Right renal cortex interstitium (tissue), 3 donors: ENCODE measurements at places on chromosomes 2 and 18. TPM values are rescaled to one million over a fixed set of nuclear protein-coding genes. Genes with fewer than 3 reads are reported as not detected.

The ZNF892 gene
- polyA plus RNA-seq = 4.3 TPM

The ARMC9 gene
- polyA plus RNA-seq = 29.2 TPM

The ICOS gene
- polyA plus RNA-seq = not detected

The MREG gene
- polyA plus RNA-seq = 19.6 TPM

The PROC gene
- polyA plus RNA-seq = 5.4 TPM

The DTNA gene
- 20.2 TPM for polyA plus RNA-seq

The MAL gene
- polyA plus RNA-seq = 306 TPM

The CIDEA gene
- polyA plus RNA-seq = not detected

The PDE11A gene
- 5.5 TPM for polyA plus RNA-seq

The KIAA2012 gene
- polyA plus RNA-seq = 0.07 TPM

The RNF181 gene
- polyA plus RNA-seq = 144 TPM

The BOLL gene
- polyA plus RNA-seq = 0.07 TPM

The LIMS3 gene
- polyA plus RNA-seq = 4.9 TPM

The SLC9A2 gene
- polyA plus RNA-seq = 7.4 TPM

The TMSB10 gene
- 1,732 TPM for polyA plus RNA-seq

DNA sequence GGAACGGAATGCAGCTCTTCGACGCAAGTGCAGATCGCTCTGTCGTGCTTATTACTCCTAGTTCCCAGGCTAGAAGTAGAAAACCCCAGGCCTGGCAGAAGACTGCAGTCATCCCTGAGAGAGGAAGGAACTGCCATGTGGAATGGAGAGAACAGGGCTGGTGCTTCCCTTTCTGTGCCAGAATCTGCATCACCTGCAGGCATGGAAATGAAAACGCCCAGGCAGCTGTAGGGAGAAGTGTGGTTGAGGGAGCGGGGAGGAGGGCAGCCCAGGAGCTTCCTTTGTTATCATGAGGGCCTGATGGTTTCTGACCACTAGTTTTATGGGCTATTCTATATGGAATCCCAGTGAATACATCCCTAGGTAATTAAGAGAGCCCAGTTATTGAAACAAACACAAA is 79.4 kb upstream of the SMIM21 start:
- DNase-seq = no peak

DNA sequence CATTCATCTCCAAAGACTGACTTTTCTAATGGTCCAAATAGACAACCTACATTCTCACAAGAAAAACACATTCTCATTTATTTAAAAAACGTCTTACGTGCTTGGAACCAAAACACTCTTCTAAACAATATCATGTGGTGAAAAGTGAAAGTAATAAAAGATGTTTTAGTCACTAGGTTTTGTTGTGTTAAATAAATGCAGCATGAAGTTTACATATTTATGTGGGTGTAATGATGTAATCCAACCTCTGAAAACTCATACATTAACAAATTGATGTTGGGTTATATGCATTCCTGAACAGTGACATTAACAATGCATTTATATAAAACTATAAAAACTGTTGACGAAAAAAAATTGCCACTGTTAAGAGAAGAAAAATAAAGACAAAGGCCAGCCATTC is 55.1 kb upstream of the ACVR2A start:
- no peak for DNase-seq

DNA sequence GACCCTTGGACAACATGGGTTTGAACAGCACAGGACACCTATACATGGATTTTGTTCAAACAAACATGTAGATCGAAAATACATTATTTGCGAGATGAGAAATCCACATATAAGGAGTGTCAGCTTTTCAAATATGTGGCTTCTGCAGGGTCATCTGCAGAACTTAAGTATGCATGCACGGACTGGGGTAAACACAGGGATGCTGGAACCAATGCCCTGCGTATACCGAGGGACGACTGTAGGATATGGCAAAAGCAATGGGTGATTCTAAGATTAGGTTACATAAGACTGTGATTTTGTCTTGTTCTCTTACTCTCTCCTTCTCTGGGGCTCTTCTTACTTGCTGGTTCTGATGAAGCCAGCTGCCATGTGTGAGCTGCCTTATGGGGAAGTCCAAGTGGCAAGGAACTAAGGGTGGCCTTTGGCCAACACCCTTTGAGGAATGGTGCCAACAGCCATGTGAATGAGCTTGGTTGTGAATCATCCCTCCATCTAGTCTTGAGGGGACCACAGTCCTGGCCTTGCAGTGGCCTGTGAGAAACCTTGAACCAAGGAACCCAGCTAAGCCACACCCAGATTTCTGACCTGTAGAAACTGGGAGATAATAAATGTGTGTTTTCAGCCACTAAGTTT is 66.5 kb downstream of the EVA1A start:
- no peak for DNase-seq

GRCh38 chr2:146992057-146992456 is 852.8 kb upstream of the ACVR2A start:
- no peak for DNase-seq

- DNase-seq = no peak
Measured at GRCh38 chr18:43526426-43527145, 249.3 kb upstream of the SYT4 start.

- DNase-seq = no peak
Measured at GRCh38 chr2:43251171-43251731, 24.8 kb upstream of the ZFP36L2 start.

DNA sequence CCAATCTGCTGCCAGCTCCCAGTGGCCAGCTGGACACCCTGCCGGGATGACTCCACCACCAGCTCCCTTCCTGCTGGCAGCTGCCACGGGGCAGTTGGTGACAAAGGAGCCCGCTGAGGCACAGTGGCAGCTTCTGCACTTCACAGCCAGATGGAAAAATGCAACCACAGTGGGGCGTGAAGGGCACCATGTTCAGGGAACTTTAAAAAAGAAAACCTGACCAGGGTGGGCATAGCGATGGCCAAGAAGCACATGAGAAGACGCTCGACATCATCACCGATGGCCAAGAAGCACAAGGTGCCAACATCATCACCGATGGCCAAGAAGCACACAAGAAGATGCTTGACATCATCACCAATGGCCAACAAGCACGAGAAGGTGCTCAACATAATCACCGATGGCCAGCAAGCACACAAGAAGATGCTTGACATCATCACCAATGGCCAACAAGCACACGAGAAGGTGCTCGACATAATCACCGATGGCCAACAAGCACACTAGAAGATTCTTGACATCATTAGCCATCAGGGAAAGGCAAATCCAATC is 243.5 kb downstream of the EIPR1 start:
- no peak for DNase-seq

GRCh38 chr18:21703241-21703820 is 1.2 kb downstream of the ABHD3 start:
- peak; percentile 16 for DNase-seq

- no peak for DNase-seq
Measured at GRCh38 chr2:172848519-172848918, 112.9 kb downstream of the RAPGEF4 start.

- DNase-seq = peak; percentile 69
Measured at GRCh38 chr2:16330571-16330970, 335.1 kb downstream of the CYRIA start.

GRCh38 chr2:180653481-180653880 is 326.9 kb upstream of the UBE2E3 start:
- DNase-seq = no peak

GRCh38 chr18:43961722-43962121 is 684.4 kb upstream of the SYT4 start:
- no peak for DNase-seq

- no peak for DNase-seq
Measured at GRCh38 chr18:65329010-65329409, 421.8 kb upstream of the CDH7 start.

- no peak for DNase-seq
Measured at GRCh38 chr2:71466301-71467179, 13.2 kb downstream of the DYSF start.

- DNase-seq = no peak
Measured at GRCh38 chr2:15968280-15969178, 28.2 kb downstream of the MYCN start.

- DNase-seq = no peak
Measured at GRCh38 chr18:26133652-26134051, at the start of gene PSMA8. TSS of gene PSMA8 (plus strand) at chr18:26133869. CDS start at chr18:26133966, 97 bp downstream.

- DNase-seq = no peak
Measured at GRCh38 chr2:144547494-144547893, 27.6 kb upstream of the ZEB2 start.

DNA sequence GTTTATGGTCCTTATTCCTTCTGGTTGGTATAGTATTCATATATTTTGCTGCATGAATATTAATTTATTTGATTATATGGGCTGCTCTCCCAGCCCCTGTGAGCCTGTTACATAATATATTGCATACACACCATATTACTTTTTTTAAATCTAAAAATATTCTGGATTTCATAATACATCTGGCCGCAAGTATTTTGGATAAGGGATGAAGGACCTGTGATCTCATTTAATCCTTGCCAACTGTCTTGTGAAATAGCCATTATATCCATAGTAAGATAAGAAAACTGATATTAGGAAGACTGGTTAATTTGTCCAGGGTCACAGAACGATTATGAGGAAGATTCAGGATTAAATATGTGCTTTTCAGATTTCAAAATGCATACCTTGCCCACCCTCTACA is 433.6 kb downstream of the LPIN1 start:
- DNase-seq = no peak

DNA sequence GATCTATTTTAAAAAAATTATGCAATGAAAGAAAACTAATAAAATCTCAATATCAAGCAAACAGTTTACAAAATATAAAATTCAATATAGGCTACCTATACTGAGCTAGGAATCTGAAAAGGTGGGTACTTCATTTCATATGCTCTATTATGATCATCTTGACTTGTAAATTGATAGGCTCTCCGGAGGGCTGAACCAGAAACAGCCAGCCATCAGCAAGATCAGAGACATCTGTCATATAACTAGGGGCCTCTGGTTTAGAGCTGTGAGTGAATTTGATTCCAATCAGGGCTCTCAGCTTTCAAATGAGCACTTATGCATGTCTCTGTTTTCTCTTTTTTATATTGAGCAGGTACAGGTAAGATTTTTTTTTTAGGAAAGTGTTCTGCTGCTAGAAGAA is 114.2 kb downstream of the SPHKAP start:
- DNase-seq = no peak
